NCI-H69 (cell line): ENCODE measurements at places on chromosomes 1 and 21.

DNA sequence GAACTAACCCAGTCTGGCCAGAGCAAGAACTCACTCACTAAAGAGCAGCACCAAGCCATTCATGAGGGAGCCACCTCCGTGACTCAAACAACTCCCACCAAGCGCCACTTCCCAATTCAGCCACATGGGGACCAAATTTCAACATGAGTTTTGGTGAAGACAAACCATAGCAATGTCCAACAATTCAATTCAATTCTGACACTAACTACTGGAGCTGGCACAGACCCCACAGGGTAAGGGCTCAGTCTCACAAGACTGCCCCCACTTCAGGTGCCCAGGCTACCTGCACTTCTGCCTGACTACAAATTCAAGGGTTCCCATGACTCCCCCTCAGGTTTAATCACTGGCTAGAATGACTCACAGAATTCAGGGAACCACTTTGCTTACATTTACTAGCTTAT, 48.8 kb upstream of the RAP1A start:
- peak; percentile 18 for DNase-seq

DNA sequence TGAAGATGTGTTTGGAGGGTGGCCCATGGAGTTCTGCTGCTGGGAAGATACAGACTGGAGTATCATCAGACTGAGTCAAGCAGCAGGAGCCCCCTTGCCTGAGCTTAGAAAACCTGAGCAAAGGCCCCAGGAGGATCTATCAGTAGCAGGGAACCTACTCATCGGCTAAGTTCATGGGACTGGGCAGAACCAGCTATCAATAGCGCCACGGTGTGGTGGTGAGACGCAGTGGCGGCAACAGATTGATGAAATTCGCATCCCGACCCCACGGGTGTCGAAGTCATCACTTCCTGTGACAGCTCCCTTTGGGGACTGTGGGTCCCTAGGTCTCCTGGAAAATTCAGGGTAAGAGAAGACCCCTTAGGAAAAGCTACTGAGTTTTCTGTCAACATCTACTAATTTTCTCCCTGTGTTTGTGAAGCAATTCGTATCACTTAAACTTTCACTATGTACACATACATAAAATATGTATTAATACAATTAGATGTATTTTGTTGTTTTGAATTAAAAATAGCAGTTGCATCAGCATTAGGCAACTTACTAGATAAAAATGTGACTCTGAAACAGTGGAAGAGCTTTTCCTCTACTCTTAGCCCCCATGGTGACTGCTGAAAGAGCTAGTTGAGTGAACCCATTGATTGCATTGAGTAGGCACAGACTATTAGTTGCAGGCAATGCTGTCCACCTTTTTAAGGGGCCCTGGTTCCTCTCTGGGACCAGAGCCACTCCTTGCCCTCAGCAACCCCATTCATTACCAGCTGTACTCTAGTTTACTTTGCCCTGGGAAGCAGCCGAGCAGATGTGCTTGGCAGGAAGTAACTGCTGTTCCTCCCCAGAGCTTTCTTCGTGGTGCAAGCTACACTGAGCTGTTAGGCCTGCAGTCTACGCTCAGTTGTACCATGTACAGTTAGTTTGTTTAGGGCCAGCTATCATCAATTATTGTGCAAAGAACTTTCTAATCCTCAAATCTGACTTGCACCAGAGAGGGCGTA, 7.3 kb upstream of the CACNA1S start:
- peak; percentile 92 for DNase-seq

GRCh38 chr1:223246476-223247112, 103.5 kb upstream of the TLR5 start:
- no peak for DNase-seq

GRCh38 chr1:83802460-83803152, 196.3 kb downstream of the TTLL7 start:
- DNase-seq = peak; percentile 26

GRCh38 chr1:152185544-152186391, 26.7 kb upstream of the RPTN start:
- DNase-seq = peak; percentile 81

- DNase-seq = no peak
Observed at GRCh38 chr1:57277681-57278080, 146.2 kb downstream of the DAB1 start.

DNA sequence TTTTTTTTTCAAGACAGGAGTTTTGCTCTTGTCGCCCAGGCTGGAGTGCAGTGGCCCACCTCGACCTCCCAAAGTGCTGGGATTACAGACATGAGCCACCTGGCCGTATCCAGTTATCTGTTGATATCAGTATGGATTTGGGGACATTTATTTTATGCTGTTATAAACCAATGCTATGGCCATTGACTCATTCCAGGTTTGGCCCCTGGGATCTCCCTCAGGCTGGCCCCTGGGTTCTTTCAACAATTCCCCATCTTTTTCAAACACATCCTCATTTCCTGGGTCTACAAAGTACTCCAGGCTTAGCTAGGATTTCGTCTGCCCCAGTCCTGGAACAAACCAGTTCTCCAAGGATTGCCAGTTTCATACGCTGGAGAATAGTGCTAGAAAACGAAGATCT, 44.1 kb downstream of the WDR4 start:
- no peak for DNase-seq

DNA sequence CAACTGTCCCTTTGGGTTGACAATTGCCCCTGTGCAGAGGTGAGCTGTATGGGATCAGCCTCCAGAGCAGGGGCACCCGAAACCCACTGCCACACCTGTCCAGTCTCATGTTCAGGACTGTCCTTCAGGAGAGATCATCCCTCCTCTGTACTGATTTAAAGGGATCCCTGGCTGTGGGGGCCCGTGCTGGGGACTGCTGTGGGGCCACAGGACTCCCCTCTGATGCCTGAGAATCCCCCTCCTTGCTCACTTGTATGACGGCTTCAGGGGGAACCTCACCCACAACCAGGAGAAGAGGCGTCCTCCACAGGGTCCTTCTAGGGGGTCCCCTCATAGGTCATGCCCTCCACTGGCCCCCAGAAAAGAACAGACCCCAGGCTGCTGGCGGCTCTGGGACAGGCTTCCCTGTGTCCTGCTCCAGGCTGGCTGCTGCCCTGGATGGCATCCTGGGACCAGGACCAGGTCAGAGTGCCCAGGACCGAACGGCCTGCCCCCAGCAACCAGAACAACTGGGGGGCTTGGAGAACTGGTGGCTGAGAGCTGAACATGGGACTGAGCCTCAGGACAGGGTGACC, 77.5 kb upstream of the ACTRT2 start:
- DNase-seq = no peak

- DNase-seq = peak; percentile 74
Observed at GRCh38 chr21:32186804-32187203, 92.0 kb downstream of the MIS18A start.

- DNase-seq = peak; percentile 37
Observed at GRCh38 chr1:6889875-6890480, 104.7 kb downstream of the CAMTA1 start.

DNA sequence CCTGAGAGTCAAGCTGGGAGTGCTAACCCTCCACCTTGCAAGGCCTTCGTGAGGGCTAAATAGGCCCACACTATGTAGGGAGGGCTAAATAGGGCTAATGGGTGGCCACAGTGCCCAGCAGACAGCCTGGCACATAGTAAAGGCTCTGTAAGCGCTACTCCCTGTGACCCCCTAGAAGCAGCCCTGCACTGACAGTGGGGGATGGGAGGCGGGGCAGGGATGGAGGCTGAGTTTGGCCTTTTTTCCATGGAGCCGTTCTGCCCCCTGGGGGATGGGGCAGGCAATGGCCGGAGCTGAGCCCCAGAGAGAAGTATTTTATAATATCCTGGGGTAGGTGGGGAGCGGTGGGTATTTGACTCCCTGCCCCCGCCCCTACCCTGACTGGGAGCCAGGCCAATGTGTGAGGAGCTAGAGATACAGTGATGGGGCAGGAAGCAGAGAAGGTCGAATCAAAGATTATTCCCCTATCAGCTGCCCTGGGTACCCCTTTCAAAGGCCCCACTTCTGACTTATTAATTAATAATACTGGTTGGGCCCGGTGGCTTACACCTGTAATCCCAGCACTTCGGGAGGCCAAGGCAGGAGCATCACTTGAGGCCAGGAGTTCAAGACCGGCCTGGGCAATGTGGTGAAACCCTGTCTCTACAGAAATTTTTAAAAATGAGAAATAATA, 42.3 kb downstream of the LACTBL1 start:
- peak; percentile 57 for DNase-seq

DNA sequence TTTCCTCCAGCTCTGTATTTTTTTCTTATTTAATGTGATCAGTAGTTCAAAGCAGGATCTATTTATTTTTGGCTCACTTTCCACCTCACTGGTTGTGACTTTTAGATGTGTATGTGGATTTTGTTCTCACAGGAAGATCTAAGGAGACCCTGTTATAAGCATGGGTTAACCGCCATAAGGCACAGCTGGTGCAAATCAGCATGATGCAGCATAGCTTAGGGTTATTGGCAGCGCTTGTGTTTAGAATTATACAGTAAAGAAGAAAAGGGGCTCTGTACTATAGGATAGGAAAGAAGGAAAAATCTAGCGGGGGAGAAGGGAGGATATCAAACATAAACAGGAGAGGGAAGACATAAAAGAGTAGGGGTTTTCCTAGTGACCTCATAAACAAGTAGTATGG, 26.9 kb upstream of the RGL1 start:
- peak; percentile 86 for DNase-seq

DNA sequence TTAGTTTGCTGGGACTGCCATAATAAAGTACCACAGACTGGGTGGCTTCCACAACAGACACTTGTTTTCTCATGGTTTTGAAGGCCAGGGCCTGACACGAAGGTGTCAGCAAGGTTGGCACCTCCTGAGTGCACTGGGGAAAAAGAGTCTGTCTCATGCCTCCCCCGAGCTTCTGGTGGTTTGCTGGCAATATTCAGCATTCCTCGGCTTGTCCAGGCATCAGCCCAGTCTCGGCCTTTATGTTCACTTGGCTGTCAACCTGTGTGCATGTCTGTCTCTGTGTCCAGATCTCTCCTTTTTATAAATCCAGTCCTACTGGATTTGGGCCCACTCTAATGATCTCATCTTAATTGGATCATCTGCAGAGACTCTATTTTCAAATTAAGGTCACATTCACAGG, 72.6 kb downstream of the DOP1B start:
- DNase-seq = no peak

DNA sequence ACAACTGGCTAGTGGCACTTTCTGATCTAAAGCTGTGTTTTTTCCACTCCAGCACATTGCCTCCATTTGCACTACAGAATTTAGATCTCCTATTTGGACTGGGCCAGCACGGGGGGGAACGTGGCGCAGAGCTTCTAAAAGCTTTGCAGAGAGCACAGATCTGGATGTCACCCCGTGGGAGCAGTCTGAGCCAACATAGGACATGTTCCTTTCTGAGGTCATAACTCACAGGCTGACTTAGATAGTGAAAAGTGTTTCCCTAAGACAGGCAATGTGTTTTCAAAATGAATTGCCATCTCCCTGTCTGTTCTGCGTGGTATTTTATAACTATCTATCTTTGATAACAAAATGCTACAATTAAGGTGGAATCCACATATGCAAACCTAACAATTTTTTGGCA, 3.7 kb upstream of the C8A start:
- no peak for DNase-seq
